ENCODE measurements at places on chromosomes 16 and 17.

- ATAC-seq: no peak
Measured at GRCh38 chr16:21698169-21699032, 34.6 kb downstream of the OTOA start.

DNA sequence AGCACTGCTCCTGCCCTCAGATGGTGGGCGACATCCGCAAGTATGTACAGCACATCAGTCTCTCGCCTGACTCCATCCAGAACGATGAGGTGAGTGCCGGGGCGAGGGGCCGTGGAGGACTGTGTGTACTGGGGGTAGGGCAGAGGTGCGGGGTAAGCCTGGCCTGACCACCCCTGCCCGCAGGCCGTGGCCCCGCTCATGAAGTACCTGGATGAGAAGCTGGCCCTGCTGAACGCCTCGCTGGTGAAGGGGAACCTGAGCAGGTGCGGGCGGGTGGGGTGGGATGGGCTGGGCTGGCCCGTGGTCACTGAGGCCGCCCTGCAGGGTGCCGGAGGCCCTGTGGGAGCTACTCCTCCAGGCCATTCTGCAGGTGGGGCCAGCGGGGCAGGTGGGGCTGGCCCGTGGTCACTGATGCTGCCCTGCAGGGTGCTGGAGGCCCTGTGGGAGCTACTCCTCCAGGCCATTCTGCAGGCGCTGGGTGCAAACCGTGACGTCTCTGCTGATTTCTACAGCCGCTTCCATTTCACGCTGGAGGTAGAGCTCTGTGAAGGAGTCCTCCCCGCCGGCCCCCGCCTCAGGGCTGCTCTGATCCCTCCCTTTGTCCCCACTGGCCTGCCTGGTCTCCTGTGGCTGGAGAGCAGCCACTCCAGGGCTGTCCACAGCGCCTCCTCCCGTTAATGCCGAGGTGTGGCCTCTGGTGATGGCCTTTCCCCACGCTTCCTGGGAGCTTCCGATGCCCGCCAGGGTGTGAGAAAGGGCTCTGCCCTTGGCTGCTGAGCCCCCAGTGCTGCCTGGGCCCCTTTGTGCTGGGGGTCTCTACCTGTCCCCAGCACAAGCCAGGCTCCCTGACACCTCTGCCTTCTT, 5.0 kb downstream of the TSR3 start:
- ATAC-seq: peak; percentile 27

DNA sequence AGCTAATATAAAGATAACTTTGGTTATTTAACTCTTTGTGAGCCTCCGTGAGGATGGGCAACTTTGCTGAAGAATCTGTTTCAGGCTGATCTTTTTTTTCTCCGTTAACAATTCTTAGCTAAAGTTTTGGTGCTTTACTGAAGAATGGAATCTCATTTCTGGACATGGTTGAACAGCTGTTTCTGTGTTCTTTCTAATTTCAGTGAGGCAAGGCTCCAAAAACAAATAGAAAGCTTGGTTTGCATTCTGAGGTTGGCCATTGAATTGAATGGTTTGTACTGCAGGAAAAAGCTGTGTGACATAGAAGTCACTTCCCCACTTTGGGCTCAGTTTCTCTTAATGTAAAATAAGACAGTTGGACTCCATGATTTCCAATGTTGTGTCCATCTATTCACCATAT, 22.3 kb upstream of the HLF start:
- ATAC-seq: no peak

DNA sequence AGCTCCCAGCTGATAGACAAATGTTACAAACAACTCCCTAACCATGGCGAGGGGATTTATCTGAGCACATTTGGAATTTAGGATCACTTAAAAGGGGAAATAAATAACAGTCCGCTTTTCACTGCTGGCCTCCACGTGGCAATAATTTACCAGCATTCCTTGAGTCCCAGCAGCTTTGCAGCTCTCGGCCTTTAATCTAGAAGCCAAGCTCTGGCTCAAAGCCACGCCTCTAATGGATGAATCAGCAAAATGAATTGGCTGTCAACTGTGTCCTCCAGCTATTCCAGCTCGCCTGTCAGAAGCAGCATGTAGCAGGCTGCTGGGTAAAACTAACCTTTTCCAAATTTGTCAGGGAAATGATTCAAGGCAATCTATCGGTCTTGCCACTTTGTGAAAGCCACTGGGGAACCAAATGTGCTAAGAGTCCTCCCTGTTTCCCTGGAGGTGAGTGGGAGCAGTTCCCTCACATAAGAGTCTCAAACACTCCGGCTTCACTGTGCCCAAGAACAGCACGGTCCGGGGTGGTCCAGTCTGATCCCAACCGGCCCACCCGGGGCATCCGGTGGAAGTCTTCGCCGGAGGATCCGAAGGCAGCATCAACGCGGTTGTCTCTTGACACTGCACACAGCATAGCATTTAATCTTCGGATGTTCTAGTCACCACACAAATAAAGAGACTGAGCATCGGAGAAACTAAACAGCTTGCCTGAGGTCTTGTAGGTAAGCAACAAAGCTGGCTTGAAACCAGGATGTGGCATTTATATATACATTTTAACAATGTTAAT, 143.3 kb downstream of the PARN start:
- ATAC-seq: peak; percentile 91

DNA sequence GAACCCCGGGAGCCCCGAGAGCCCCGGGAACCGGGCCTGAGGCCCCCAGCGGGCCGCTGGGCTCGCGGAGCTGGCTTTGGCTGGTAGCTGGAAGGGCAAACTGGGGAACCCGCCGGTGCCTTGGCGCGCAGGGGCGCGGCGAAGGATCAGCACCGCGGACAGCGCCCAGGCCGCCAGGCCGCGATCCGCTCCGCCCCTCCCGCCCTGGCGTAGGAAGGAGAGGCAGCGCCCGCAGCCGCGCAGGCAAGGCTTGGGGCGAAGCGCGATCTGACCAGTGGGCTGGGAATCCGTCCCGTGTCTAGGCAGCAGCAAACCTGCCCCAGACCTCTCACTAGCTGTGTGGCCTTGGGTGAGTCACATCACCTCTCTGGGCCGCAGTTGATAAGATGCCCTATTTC, 331 bp upstream of the CCDC92B start:
- peak; percentile 99 for ATAC-seq

- ATAC-seq: no peak
Measured at GRCh38 chr16:87976665-87977064, 25.4 kb downstream of the BANP start.

- no peak for ATAC-seq
Measured at GRCh38 chr17:44272321-44272951, 4.5 kb upstream of the SLC4A1 start.

DNA sequence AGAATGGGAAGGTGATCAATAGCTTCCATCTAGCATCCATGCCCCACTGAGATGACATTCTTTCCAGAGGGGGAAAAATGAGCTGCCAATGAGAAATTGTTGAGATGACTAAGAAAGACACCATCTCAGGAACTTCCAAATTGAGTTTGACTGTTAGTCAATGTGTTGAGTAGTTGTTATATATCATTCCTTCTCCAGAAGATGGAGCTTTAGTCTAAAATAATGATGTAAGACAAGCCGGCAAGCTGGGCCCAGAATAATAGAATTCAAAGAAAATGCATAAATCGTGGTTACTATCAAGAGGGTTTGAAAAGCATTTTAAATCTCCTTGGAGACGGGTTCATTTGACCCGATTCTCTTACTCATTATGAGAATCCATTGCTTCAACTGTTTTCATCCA, 71.0 kb upstream of the ATF7IP2 start:
- no peak for ATAC-seq

DNA sequence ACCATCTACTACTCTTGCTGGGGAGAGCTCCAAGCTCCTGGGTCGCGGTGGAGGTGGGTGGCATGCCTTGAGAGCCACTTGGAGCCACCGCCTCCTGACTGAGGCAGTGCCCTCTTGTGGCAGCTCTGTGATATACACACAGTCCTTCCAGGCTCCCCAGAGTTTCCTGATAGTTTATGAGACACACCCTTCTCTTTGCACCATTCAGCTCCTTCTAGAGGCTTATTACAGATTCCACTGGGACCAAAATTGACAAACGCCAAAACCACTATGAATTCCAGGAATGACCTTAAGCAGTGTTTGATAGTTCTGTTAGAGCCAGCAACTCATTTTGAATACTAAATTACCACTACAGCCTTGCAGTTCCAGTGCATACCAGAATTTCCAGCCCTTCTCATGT, 170.1 kb upstream of the CDH13 start:
- ATAC-seq: peak; percentile 95

GRCh38 chr16:50071075-50071671, 5.4 kb downstream of the HEATR3 start:
- no peak for ATAC-seq

- no peak for ATAC-seq
Measured at GRCh38 chr17:41728056-41728455, 6.4 kb downstream of the HAP1 start.

DNA sequence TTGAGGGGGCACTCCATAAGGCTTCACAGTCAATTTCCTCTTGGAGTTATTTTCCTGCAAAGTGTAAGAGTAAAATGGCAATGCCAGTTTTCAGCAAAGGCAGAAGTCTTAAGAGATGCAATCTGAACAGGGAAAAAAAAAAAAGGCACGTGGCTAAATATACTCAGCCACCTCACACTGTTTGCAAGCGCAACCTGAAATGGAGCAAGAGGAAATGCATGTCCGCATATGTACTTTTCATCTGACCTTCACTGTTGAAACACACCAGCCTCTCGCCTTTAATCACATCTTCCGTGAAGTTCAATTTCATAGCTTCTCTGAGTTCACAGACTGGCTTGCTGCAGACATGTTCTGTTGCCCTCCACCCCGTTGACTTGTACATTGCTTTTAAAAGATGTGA, 101.4 kb downstream of the KATNIP start:
- no peak for ATAC-seq

DNA sequence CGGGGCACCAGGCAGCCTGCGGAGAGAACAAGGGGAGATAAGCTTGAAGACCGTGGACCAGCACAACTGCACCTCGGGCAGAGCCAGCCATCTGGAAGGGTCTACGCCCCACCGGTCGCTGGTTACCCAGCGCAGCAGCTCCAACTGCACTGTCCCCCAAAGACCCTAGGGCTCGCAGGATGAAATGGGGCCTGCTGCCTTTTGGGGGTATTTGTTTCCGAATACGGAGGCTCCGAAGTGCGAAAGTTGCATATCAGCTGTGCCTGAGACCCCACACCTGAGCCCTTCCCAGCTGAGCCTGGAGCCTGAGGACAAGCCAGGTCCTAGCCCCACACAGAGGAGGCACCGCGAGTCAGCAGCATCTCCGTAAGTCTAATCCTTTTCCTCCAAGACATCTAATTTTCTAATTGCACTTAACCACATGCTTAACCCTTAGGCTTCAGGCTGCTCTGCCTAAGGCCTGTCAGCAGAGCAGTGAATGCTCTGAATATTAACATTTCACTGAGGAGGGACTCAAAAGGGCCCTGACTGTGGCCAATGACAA, 4.0 kb downstream of the KIFC3 start:
- no peak for ATAC-seq

DNA sequence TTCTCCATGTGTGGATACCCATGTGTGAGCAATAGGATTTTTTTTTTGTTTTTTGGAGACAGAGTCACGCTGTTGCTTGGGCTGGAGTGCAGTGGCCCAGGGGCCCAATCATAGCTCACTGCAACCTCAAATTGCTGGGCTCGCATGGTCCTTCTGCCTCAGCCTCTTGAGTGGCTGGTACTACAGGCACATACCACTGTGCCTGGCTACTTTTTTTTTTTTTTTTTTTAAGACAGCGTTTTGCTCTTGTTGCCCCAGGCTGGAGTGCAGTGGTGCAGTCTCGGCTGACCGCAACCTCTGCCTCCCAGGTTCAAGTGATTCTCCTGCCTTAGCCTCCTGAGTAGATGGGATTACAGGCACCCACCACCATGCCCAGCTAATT, 16.7 kb downstream of the MGRN1 start:
- ATAC-seq: no peak

DNA sequence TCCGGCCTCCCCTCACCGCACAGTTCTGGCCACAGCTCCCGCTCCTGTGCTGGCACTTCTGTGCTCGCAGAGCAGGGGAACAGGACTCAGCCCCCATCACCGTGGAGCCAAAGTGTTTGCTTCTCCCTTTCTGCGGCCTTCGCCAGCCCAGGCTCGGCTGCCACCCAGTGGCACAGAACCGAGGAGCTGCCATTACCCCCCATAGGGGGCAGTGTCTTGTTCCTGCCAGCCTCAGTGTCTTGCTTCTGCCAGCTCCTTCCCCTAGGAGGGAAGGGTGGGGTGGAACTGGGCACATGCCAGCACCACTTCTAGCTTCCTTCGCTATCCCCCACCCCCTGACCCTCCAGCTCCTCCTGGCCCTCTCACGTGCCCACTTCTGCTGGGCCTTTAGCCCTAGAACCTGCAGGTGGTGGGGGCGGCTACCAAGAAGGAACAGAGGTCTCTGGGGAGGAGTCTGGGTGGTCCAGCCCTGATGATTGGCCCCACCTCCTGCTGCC, 645 bp upstream of the ELMO3 start:
- peak; percentile 68 for ATAC-seq

- ATAC-seq: no peak
Measured at GRCh38 chr17:364766-365165, 12.2 kb upstream of the RPH3AL start.

DNA sequence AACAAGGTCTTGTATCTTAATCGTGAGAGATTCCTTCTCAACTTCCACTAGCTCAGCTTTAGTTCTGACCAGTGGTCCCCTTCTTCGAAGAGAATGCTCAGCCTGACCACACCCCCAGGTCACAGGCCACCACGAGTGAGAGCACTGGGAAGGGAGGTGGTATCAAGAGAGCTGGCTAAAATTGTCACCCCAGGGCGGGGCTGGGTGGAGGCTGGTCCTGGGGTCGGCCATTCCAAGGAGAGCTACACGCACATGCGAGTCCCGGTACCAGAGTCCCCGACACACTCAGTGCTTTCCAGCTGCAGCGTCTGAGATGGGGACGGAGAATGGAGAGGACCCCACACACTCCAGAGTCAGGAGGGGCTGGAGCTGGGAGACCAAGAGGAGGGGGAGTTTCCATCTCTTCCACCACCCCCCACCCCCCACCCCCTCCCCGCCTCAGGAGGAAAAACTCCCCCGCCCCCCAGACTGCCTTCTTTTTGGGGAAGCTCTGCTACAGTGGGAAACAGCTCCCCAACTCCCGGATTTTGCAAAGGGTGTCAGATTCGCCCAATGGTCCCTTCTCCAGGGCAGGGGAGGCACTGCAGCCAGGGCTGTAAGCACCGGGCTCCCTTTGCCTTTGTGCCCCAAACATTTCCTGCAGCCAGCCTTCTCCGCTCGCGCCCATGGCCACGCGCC, 1.6 kb downstream of the C1QL1 start:
- no peak for ATAC-seq

GRCh38 chr17:69947027-69947759, 127.8 kb upstream of the KCNJ16 start:
- no peak for ATAC-seq

All from SK-N-SH treated with all-trans-retinoic acid at 6 μM for 48 hours (cell line).